ENCODE measurements at places on chromosomes 5 and 9.

DNA sequence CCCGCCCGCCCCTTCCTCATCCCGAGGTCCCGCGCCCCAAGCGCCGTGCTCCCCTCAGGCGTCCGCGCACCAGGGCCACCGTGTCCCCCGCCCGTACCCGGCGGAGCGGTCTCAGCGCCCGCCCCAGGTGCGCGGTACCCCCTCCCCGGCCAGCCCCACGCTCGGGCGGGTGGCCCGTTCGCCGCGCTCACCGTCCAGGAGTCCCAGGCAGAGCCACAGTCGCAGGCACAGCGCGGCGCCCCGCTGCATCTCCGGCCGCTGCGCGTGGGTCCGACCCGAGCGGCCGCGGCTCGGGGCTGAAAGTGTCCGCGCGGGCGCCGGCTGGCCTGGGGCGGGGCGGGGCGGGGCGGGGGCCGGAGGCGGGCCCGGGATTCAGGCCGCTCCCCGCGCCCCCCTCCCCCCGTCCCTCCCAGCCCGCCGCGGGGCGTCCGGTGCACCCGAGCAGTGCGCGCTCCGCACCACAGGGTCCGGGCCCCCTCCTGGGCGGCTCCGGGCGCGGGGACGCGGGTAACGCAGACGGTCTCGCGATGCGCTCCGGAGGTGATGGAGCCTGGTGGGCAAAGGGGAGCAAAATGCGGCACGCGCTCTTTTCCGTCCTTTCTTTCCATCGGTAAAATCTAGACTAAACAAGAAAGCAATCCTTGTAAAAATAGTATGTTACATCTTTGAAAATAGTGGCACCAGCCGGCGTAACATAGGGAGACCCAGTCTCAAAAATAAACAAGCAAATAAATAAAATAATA is at the start of gene FLT4:
Gene FLT4 (minus strand): TSS at position 304 of the 743 bp plus-strand sequence. CDS start 55 bp downstream, at position 249.
- DNase-seq = no peak

DNA sequence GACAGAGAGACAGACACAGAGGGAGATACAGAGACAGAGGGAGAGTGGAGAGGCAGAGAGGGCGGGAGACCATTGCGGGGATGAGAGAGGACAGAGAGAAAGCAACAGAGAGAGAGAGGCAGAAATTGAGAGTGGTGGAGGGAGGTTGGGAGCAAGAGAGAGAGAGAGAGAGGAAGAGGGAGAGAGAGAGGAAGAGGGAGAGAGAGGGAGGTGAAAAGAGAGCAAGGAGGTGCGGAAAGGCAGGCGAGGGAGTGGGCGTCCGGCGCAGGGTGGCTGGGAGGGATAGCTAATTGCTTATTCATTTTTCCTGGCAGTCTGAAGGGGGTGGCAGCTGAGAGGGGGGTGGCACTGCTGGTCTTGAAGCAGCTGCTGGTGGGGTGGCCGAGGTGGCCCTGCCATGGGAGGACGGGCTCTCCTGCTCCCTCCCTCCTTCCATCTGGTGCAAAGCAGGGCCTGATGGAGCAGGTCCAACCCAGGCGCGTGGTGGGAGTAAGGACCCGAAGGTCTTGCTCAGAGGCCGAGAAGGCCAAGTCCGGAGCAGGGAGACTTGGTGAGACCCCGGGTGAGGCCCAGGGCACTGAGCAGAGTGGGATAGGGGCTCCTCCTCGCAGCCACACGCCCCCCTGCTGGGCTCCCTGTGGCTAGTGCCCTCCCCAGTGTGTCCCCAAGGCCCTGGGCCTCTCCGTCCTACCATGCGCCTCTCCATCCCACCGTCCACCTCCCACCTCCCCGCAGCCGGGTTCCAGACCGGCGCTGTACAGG is 25.3 kb upstream of the RNU6ATAC start:
- DNase-seq = no peak

DNA sequence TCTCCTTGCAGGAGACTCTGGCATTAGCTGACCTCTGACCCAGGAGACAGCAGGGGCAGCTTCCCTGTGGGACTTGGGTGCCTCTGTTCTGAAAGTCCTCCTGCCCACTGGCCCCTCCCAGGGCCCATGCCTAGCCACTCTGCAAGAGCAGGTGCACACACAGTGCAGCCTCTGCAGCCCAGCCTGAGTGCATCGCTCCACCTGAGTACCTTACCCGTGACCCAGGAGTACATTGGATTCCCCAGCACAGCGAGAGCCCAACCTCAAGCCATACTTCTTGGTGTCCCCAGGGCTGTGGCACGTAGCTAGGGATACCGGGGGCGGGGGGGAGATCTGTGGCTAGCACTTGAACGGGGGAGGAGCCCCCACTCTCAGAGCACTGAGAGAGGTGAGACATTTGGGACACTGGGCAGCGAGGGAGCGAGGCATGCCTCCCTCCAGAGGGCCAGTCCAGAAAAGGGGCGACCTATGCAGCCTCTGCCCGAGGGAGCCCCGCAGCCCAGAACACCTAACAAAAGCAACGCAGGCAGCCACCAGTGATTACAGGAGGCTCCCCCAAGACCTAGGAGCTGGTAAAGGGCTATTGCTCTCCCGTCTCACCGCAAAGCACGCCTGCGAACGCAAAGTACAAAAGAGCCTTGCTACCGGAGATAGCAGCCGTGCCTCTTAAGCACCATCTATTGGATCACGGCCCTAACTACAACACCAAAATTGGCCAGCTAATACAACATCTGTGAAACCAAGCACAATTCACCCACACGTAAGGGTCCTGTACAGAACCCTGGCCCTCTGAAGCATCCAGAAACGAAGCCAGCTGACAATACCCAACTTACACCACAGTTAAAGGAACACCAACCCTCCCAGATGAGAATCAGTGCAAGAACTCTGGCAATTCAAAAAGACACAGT is 826 bp upstream of the PRDM9 start:
- DNase-seq = no peak

DNA sequence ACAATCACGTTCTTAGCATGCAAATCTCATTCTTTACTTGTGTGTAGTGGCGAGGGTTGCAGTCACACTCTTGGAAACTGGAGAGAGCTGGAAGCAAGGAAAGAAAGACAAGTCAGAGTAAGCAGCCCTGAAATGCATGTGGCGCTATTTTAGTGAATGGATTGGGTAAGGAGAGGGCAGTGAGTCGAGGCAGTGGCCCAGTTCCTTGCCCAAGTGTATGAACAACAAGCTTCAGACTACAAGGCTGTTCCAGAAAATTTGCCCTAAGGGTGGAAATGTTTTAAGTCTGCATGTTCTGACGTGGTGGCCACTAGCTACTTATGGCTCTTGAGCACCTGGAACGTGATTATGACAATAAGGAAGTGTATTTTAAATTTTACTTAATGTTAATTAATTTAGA is 59.4 kb upstream of the PTPN3 start:
- no peak for DNase-seq

DNA sequence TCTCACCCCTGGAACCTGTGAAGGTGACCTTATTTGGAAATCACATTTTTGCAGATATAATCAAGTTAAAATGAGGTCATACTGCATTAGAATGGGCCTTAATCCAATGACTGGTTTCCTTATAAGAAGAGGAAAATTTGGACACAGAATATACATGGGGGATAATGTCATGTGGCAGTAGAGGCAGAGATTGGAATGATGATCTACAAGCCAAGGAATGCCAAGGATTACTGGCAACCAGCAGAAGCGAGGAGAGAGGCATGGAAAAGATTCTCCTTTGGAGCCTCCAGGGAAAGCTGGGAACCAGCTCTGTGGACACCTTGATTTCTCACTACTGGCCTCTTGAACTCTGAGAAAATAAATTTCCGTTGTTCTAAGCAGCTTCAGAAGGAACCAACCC is 20.2 kb upstream of the CEP78 start:
- no peak for DNase-seq

DNA sequence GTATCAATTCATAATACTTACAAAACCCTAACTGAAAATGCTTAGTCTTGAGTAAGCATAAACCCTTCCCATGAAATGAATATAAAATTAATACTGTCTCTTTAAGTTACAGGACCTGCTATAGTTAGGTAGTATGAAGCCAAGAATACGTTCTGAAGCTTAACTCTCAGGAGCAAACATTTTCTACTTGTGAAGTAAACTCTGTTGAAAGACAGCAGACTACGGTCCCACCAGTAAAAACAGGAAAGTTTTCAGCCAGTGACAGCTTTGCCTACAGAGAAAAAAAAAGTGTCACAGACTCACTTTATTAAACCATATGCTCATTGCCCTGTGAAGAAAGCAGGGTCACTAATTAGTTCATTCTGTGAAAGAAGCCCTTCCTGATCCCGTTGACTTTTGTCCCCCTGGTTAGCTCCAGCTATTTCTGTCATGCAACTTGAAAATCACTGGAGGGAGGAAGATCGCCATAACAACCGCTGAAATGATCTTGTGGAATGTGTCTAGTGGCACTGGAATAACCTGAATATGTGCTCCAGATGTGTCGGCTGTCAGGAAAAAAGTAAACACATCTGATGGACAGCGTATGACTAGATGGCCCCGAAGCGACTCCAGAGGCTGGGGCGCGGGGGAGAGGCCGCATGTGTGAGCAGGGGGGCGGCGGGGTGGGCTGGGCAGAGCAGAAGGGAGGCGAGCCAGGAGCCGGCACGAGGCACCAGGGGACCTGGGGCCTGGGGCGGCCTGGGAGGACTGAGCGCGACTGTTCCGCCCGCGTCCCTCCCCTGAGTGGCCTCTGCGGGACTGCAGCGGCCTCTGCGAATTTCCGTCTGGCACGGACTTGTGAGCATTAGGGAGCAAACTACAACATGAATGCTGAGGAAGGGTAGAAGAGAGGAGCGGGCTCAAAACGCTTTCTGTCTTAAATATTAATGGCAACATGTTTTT is 41.9 kb downstream of the BNC2 start:
- peak; percentile 1 for DNase-seq

- DNase-seq = no peak
Measured at GRCh38 chr9:89311346-89312221, 589 bp downstream of the CKS2 start.
